B cell (primary cell): ENCODE measurements at places on chromosomes 12 and 14. TPM values are rescaled to one million over a fixed set of nuclear protein-coding genes. Genes with fewer than 3 reads are reported as not detected.

GRCh38 chr12:52119398-52120254 lies 40.1 kb downstream of the SMIM41 start:
- H3K4me1 ChIP-seq: peaks cover 29% of the 10 kb centered on the region
- H3K27me3 ChIP-seq: no peaks in the 10 kb centered on the region
- peak; percentile 73 for DNase-seq
- no peak overlapping the region for H3K27ac ChIP-seq
- H3K36me3 ChIP-seq: no peaks in the 10 kb centered on the region

- H3K27me3 ChIP-seq: no peaks in the 10 kb centered on the region
- H3K4me1 ChIP-seq: no peaks in the 10 kb centered on the region
- DNase-seq: no peak
- no peak overlapping the region for H3K4me3 ChIP-seq
Measured at GRCh38 chr12:3326156-3326849, 164.7 kb upstream of the PRMT8 start.

DNA sequence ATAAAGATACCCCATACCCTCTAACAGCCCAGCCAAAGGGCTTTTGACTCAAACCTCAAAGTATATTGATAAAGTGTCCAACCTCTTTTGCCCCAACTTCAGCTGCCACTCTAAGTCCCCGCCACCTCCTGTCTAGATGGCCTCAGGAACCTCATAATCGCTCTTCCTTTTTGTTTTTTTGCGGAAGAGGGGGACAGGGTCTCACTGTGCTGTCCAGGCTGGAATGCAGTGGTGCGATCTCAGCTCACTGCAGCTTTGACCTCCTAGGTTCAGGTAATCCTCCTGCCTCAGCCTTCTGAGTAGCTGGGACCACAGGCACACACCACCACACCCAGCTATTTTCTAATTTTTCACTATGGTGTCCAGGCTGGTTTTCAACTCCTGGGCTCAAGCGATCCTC lies 60.3 kb downstream of the STX2 start:
- no peak overlapping the region for H3K27ac ChIP-seq
- peaks cover 4% of the 10 kb centered on the region for H3K27me3 ChIP-seq
- H3K36me3 ChIP-seq: no peaks in the 10 kb centered on the region
- no peak overlapping the region for H3K4me3 ChIP-seq

- peaks cover 3% of the 10 kb centered on the region for H3K27me3 ChIP-seq
- no peak overlapping the region for H3K27ac ChIP-seq
- H3K4me3 ChIP-seq: no peak overlapping the region
- DNase-seq: no peak
- no peaks in the 10 kb centered on the region for H3K36me3 ChIP-seq
- no peaks in the 10 kb centered on the region for H3K4me1 ChIP-seq
Measured at GRCh38 chr12:66280561-66280960, 21.7 kb upstream of the HELB start.

GRCh38 chr12:40598073-40598472 lies 94.2 kb upstream of the CNTN1 start:
- H3K27ac ChIP-seq: no peak overlapping the region
- no peaks in the 10 kb centered on the region for H3K27me3 ChIP-seq
- H3K4me3 ChIP-seq: no peak overlapping the region
- H3K4me1 ChIP-seq: no peaks in the 10 kb centered on the region
- DNase-seq: no peak
- no peaks in the 10 kb centered on the region for H3K36me3 ChIP-seq

DNA sequence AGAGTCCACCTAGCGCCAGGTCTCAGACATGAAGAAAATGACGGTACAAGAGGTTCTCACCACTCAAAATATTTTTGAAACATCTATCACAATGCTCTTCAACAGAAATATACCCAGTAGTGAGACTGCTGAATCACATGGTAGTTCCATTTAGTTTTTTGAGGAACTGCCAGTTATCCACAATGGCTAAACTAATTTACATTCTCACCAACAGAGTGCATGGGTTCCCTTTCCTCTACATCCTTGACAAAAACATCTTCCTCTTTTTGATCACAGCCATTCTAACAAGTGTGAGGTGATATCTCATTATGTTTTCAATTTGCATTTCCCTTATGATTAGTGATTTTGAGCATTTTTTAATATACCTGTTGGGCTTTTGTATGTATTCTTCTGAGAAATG lies 5.7 kb upstream of the GPR65 start:
- no peak overlapping the region for H3K4me3 ChIP-seq
- H3K4me1 ChIP-seq: peaks cover 30% of the 10 kb centered on the region
- DNase-seq: peak; percentile 66
- no peaks in the 10 kb centered on the region for H3K36me3 ChIP-seq
- no peaks in the 10 kb centered on the region for H3K27me3 ChIP-seq

- H3K27ac ChIP-seq: no peak overlapping the region
- no peaks in the 10 kb centered on the region for H3K36me3 ChIP-seq
- H3K4me3 ChIP-seq: no peak overlapping the region
- no peaks in the 10 kb centered on the region for H3K4me1 ChIP-seq
- no peak for DNase-seq
Measured at GRCh38 chr14:35390577-35391387, 13.8 kb downstream of the NFKBIA start.

GRCh38 chr12:116015525-116015924 lies 262.0 kb downstream of the MED13L start:
- H3K4me1 ChIP-seq: no peaks in the 10 kb centered on the region
- H3K27ac ChIP-seq: no peak overlapping the region
- H3K36me3 ChIP-seq: peaks cover 8% of the 10 kb centered on the region
- no peaks in the 10 kb centered on the region for H3K27me3 ChIP-seq

DNA sequence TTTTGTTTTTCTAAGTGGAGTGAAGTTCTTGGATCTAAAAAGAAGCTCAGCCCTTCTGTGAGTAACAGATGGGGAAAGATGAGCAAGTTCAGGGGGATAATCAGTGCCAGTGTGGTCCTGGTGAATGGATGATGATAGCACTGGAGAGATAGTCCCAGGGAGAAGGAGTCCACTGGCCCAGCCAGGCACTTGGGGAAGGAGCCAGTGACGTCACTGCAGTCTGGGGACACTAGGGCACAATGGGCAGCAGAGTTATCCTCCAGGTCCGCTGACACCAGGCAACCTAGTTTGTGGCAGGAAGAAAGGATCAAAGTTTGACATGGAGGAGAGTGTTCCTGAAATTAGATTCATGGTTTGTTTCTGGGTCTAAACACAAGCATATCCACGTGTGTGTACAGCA lies 101.5 kb downstream of the NTF3 start:
- no peak overlapping the region for H3K4me3 ChIP-seq
- H3K4me1 ChIP-seq: no peaks in the 10 kb centered on the region
- DNase-seq: no peak
- no peaks in the 10 kb centered on the region for H3K36me3 ChIP-seq
- no peak overlapping the region for H3K27ac ChIP-seq

DNA sequence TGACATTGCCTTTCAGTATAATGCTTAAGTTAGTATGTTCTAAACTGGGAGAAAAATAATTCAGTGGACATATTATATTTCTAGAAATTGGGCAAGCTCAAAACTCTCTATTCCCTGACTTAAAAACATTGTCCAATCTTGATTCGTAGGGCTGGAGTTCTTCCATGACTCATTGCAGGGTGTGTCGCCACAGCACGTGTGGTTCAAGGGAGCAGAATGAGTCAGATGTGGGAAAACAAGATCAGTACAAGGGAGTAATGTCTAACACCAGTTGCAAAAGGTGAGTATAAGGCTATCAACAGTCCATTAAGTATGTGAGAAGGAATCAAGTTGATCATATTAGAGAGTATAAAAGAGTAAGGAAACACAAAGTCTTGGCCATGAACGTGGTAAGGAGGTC lies 887.0 kb downstream of the TMTC2 start:
- no peak overlapping the region for H3K27ac ChIP-seq
- no peaks in the 10 kb centered on the region for H3K36me3 ChIP-seq
- H3K27me3 ChIP-seq: no peaks in the 10 kb centered on the region

GRCh38 chr14:74213907-74214803 lies 25.1 kb upstream of the VSX2 start:
- no peaks in the 10 kb centered on the region for H3K27me3 ChIP-seq
- H3K36me3 ChIP-seq: no peaks in the 10 kb centered on the region
- DNase-seq: no peak
- peaks cover 7% of the 10 kb centered on the region for H3K4me1 ChIP-seq
- no peak overlapping the region for H3K4me3 ChIP-seq

- H3K27ac ChIP-seq: no peak overlapping the region
- no peak overlapping the region for H3K4me3 ChIP-seq
- H3K36me3 ChIP-seq: no peaks in the 10 kb centered on the region
- no peaks in the 10 kb centered on the region for H3K27me3 ChIP-seq
- no peak for DNase-seq
Measured at GRCh38 chr12:57875753-57876547, 29.4 kb upstream of the CTDSP2 start.

DNA sequence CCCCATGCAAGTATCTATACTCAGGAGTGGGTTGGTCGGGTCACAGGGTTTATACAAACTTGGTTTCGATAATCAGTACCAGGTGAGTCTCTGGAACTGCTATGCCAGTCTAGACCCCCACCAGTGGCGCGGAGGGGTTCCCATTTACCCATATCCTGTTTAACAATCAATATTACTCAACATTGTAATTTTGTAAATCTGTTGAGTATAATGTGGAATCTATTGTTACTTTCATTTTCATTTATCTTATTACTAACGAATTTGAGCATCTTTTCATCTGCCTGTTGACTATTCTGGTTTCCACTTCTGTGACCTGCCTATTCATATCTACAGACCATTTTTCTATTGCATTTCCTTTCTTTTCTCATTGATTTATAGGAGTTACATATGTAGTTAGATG lies 275.2 kb upstream of the CRY1 start:
- H3K27me3 ChIP-seq: no peaks in the 10 kb centered on the region
- H3K4me3 ChIP-seq: no peak overlapping the region
- no peak for DNase-seq
- H3K27ac ChIP-seq: no peak overlapping the region
- peaks cover 16% of the 10 kb centered on the region for H3K4me1 ChIP-seq

DNA sequence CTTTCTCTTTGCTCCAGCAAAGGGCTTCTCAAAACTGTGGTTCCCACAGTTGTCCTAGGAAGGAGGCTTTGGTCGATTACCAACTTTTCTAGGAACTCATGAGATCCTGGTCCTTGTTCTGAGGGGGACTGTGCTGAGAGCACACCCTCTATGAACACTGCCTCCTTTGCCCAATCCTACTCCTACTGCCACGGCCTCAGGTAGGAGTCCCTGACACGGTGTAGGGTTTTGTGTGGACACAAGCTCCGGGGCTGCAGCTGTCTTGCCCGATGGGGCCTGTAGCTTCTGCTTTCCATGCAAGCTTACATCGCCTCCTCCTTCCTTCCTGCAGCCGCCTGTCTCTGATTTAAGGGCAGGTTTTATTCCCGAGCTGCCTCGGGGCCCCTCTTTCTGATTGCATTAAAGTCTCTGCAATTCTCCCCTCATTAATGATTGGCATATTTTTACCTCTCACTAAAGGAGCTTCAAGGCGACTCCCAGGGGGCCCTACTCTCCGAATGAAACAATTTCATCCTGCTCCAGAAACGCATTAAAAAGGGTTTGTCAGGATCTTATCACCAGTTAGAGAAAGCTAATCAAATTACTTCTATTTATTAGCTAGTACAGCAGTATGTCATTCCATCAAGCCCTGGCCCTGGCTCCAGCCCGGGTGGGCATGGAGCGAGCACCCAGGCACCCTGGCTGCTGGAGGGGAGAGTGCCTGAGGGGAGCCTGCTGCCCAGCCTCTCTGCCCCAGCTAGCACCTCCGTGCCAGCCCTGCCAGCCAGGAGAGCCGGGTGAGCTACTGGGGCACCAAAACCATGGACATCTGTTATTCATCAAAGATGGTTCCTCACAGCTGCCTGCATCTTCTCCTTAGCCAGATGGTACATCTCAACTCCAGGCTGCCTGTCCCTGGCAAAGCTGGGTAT lies 38.0 kb upstream of the ESRRB start:
- H3K4me1 ChIP-seq: no peaks in the 10 kb centered on the region
- H3K4me3 ChIP-seq: no peak overlapping the region
- no peaks in the 10 kb centered on the region for H3K36me3 ChIP-seq
- DNase-seq: no peak

DNA sequence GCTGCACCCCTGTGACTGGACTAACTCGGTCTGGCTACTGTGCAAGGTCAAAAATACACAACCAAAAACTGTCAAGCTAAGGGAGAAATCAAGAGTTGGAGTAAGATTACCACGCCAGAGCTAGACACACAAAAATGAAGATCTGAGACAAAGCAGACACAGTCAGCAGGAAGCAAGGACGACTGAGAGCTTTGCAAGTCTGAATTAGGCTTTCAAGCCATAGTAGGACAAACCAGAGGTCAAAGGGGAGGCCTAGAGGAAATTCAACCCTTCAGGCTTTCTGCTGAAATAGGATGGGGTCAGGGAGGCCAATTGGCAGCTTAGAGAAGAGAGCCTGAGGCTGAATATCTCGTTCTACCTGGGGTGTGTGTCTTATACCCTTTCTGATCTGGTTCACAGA lies 117.3 kb downstream of the LLPH start:
- H3K27me3 ChIP-seq: no peaks in the 10 kb centered on the region
- no peak overlapping the region for H3K4me3 ChIP-seq
- H3K4me1 ChIP-seq: no peaks in the 10 kb centered on the region
- H3K27ac ChIP-seq: no peak overlapping the region
- no peaks in the 10 kb centered on the region for H3K36me3 ChIP-seq

DNA sequence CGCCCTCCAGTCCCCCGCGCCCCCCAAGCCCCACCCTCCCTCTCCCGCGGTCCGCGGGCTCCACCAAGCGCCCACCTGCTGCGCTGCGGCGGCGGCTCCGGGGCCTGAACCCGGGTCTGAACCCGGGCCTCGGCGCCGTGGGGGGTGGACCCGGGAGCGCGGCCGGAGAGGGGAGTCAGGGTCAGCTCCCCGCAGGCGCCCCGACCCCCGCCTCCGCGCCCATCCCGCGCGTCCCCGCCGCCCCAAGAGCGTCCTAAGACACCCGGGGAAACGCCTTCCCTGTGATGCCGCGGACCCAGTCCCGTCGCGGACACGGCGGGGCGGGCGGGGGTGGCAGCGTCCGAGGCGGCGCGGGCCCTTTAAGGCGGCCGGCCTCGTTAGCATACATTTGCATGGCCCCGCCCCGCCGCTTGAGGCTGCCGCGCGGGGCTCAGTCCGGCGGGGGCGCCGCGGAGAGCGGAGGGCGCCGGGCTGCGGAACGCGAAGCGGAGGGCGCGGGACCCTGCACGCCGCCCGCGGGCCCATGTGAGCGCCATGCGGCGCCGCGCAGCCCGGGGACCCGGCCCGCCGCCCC lies at the start of gene MMP17:
TSS of gene MMP17 (plus strand) at position 433 of the 574 bp plus-strand sequence. CDS start at position 535, 102 bp downstream.
- peak; percentile 84 for DNase-seq
- H3K4me3 ChIP-seq: peak within 1 kb of the TSS; percentile 67
- H3K27me3 ChIP-seq: no peaks in the 10 kb centered on the region
- H3K4me1 ChIP-seq: peaks cover 26% of the 10 kb centered on the region

DNA sequence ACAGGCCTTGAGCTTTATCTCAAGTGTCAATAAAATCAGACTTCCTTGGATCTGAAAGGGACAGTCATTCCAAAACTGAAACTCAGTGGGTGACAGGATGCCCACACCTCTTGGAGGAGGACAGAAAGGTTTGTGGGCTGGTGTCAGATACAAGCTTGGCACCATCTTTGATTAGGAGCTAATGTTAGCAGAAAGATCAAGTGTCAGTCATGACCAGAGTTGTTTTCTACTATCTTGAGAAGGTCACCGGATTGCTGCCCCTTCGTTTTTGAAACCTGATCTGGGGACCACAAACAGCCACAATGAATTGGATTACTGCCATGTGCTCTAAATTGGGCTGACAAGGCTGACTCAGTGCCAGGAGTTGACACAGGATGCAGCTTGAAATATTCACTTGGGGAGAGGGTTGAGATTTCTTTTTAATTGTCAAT lies 88.3 kb downstream of the OTOGL start:
- no peak overlapping the region for H3K4me3 ChIP-seq
- no peaks in the 10 kb centered on the region for H3K36me3 ChIP-seq
- H3K27ac ChIP-seq: no peak overlapping the region
- H3K27me3 ChIP-seq: no peaks in the 10 kb centered on the region
- no peaks in the 10 kb centered on the region for H3K4me1 ChIP-seq

TPH2 gene
- not detected in 2 replicates for total RNA-seq

MYL6B gene
- total RNA-seq: 23.7 and 25.7 TPM in 2 replicates

C3AR1 gene
- total RNA-seq: 0.15 and 0.64 TPM in 2 replicates

CFAP54 gene
- total RNA-seq: 0.24 and 0.76 TPM in 2 replicates

TSHR gene
- 0.37 and 0.61 TPM in 2 replicates for total RNA-seq
